ENCODE measurements at places on chromosomes 2 and 18.

- DNase-seq = peak; percentile 22
Measured at GRCh38 chr2:103161456-103162289, 399.8 kb downstream of the TMEM182 start.

DNA sequence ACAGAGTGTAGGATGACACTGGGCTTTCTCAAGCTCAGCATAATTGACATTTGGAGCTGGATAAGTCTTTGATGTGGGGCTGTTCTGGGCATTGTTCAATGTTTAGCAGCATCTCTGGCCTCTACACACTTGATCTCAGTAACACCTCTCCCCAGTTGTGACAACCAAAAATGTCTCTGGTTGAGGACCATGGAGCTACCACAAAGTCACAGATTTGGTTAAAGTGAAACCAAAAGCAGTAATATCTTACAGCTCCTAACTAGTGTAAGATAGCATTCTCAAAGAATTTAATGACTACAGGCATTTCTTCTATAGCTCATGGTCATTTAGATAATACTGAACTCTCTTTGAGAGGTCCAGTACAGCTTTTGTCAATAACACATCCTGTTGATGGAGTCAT lies 23.4 kb upstream of the PAX3 start:
- no peak for DNase-seq

DNA sequence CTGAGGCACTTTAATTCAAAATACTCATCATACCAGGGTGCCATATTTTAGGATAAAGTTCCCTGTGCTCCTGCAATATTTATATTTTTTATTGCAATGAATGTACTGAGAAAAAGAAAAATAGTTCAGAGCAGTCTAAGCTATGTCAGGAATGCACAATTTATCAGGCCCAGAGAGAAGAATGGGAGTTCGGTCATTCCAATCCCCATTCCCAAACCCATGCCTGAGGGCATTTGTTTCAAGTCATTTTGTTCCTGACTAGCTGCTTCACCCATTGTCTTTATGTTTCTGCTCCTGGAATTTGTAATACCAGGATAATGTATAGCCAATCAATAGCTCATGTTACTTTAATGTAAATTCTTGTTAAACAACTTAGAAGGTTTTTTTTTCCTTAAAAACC lies 24.4 kb upstream of the FTCDNL1 start:
- DNase-seq = no peak

DNA sequence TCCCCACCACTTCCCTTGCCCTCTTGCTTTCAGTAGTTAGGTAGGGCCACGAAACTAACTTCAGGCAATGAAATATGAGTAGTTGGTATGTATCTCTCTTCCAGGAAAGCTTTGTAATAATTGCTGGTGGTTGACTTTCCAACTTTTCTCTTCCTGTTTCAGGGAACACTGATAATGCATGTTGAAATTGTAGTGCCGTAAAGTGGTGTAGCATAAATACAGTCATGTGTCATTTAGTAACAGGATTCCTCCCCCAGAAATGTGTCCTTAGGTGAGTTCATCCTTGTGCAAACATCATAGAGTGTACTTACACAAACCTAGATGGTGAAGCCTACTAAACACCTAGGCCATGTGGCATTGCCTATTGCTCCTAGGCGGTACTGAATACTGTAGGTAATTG lies 429.2 kb downstream of the PID1 start:
- no peak for DNase-seq

DNA sequence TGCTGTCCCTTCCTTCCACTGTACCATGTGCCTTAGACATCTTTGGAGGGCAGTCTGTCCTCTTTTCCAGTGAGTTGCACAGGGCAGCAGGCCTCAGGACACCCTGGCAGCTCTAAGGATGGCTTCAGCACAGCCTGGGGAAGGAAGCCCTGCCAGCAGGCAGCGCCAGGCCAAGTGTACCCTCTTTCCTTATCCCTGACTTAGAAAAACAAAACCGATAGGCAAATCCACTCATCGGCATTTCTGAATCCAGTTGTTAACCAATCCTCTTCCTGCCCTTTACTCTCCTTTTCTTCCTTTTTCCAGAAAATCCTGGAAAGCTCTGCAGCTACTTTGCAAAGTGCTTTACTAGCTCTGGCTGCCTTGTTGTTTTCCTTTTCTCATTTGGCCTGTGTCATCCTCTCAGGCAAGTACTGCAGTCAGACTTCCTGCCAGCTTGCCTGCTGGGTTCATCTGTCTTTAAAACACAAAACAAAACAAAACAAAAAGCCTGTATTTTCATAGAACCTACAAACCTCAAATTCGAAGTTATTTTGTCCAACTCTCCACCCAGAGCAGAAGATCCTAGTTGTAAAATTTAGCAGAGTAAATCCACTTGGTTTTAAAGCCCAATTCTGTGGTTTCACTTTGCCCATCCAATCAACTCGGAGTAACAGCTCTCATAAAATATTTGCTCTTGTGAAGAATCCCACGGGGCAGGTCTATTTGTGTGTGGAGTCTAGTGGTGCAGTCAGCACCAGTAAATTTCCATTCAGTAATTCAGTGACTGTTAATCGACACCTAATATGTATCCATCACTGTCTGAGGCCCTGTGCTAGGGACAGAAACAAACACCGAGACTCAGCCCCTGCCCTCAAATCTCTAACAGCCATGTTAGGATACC lies 45.2 kb downstream of the PCBP1 start:
- peak; percentile 62 for DNase-seq

- no peak for DNase-seq
Measured at GRCh38 chr2:231370749-231371429, 24.6 kb upstream of the B3GNT7 start.

DNA sequence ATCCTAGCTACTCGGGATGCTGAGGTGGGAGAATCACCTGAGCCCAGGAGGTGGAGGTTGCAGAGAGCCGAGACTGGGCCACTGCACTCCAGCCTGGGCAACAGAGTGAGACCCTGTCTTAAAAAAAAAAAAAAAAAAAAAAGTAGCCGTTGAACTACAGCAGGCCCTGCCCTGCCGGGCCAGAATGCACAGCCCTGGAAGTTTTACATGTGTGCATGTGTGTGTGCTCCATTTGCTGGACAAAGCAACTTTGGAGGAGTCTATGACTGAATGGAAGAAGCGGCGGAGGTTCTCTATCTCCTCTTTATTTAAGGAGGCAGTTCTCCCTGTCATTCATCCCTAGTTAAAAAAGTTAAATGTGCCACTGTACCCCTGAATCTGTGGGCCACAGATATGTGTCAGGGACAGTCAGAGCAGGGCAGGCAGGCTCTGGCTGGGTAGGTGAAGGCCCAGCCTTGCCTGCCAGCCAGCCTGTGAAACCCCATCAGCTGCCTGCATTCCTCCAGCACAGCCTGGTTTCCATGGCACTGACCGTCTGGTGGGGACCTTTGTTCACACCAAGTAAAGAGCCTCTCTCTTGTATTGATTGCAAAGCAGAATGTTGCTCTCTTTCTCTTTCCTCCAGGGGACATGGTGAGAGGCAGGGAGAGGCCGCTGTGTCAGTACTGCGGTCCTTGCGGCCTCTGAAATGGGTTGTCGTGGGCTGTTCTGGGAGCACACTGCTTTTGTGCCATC lies 10.9 kb downstream of the LIPG start:
- no peak for DNase-seq

DNA sequence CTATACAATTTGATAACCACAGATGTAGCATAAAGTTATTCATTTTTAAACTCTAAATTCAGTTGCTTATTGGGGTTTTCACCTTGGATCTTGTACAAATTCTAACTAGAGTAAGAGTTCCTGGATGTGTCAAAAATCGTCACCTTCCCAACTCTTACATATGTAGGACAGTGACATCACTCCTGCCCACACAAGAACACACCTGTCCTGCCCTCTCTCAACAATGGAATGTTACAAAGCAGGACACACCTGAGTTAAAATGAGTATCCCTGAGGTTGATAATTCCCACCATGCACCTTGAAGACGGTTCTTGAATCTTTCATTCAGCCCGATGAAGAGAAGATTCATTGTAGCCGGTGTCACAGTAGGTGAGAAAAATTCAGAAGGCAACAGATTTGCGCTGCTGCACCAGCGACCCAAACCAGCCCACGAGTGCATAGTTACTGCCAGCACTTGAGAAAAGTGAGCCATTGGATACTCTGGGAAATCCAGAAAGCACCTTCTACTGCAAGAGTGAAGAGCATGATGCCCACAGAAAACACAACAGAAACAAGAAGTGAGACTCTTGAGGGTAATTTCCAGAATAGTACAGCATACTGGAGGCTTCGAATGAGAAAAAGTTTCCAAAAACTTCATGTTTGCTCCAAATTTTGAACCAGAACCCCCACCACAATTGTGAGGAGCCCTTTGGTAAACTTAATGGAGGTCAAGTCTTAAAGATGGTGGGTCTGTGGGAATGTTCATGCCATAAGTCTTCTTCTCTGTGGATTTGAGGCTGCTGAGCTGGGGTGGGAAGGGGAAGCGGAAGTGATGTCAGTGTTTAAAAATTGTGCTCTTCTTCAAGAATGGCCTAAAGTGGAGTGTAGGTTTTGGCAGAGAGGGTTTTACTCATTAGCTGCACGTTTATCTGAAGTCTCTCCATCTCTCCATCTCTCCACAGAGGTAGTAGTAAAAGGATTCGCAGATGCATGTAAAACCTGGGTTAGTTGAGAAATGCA lies 34.7 kb upstream of the ADAM23 start:
- DNase-seq = no peak

GRCh38 chr2:123258877-123259539 lies 766.1 kb upstream of the CNTNAP5 start:
- DNase-seq = no peak

DNA sequence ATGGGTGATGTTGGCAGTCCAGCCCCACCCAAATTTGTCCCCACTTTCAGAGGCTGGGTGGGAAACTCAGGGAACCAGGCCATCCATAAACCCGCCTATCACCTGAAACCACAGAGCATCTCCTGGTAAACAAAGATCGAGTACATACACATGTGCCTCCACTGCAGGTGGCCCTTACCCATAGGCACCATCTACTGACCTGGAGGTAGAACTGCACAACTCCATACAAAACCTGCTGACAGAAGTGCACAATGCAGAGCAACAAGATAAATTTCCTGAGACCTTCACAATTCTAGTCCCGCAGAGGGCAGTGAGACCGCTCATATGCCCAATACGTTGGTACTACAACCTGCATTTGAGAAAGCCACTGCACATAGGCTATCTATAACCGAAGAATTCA lies 856.3 kb downstream of the SUCLG1 start:
- DNase-seq = no peak

- DNase-seq = no peak
Measured at GRCh38 chr2:62459106-62459505, 46.9 kb downstream of the TMEM17 start.

DNA sequence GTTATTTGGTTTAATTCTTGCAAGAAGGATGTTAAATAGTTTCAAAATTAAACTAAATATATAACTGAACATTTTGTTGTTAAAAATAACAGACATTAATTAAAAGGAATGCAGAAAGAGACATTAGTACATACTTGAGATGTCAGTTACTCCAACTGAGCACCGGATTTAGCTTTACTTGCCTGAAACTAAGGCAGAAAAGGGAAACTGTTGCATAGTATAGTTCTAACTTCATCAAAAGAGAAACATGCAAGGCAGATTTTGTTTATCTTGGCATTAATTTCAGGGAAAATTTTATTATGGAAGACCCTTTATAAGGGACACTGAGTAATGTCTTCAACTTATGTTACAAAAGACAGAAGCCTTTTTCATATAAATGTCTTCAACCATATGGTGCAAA lies 218.3 kb downstream of the STK39 start:
- no peak for DNase-seq
